ENCODE measurements at places on chromosomes 1 and 21. TPM values are rescaled to one million over a fixed set of nuclear protein-coding genes. Genes with fewer than 3 reads are reported as not detected.

LCK gene
- 0.24 TPM for polyA plus RNA-seq

FCRL6 gene
- not detected for polyA plus RNA-seq

MXRA8 gene
- 609 TPM for polyA plus RNA-seq

SUSD4 gene
- 1.1 TPM for polyA plus RNA-seq

DNA sequence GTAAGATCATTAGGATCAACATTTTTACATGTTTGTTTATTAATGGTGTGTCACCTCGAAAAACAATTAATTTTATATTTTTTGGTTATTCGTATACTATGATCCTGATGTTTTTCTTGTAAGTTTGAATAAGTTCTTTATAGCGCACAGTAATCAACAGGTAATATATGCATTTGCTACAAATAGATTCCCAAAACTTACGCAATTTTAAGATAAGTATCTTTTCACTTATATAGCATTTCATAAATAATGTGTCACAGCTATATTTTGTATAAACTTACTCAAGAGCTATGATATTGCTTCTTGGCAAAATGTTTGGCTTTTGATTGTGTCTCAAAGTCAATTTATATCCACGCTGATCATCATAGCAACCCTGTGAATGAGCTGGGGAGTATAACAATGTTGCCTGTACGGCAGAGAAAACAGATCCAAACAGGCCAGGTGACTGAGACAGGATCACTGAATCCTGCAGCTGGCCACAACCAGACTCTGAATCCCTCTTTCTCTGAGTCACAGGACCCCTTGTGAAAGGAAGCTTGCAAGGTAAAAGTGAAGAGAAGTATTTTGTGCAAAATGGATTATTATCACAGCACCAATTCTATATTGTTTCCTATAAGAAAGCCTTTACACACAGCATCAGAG, 48.6 kb downstream of the GNG12 start:
- DNase-seq = no peak

Measured in GM23248 (cell line).